ENCODE measurements at places on chromosomes 13 and 19. TPM values are rescaled to one million over a fixed set of nuclear protein-coding genes. Genes with fewer than 3 reads are reported as not detected.

The ICAM5 gene
- 0.04 TPM for polyA plus RNA-seq

DNA sequence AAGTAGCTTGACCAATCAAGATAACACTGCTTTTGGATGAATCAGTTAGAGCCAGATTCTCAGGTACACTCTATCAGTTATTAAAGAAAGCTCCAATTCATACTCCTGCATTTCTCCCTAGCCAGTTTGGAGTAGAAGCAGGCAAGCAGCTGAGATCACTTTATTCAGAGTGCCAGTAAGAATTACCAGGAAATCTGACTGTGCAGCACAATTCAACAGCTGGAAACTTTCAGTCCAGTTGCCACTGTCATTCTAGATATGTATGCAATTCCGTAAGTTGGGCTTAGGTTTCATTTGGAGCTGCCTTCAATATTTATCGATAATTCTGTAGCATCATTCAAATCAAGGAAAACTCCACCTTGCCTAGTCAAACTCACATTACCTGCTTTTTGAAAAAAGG, 2625.6 kb upstream of the PCDH20 start:
- no peak for DNase-seq

DNA sequence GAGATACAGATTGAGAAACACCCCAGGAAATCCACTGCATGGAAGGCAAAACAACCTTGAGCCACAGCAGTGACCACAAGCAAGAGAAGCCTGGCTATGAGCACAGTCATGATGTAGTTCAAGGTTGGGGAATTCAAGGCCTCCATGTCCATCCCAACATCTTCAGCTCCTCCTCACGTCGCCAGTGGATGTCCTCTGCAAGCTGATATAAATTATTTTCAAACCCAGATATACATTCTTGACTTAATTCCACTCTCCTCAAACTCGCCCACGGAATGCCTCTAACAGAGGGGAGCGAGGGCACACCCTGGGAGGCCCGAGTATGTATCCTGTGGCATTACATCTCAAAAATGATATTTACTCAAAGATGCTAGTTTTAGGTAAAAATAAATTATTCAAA, 105.5 kb downstream of the SHISA2 start:
- no peak for DNase-seq

- no peak for DNase-seq
These were observed 53.4 kb downstream of the MCF2L start for GRCh38 chr13:113022391-113022744.

The FBXO27 gene
- 0.77 TPM for polyA plus RNA-seq

The CYP2A7 gene
- not detected for polyA plus RNA-seq

- no peak for DNase-seq
These were observed 537.5 kb downstream of the DCT start for GRCh38 chr13:93942016-93942415.

DNA sequence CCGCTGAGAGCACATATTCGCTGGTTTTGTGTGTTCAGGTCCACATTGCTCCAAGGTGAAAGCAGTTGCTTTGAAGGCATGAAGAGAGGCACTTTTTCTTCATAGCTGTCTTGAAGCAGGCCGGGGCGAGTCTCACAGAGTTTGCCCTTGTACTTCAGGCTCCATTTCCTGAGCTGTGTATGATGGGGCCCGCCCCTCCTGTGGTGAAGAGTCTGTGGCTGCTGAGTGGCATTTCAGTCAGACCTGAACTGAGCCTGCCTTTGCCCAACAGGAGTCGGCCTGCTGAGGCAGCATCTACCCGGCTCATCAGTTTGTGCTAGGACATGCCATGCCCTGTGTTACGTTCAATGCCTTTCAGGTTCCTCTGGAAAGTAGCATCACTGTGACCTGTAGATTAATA, 44.4 kb upstream of the C1QTNF9 start:
- DNase-seq: no peak

The ATP4B gene
- not detected for polyA plus RNA-seq

- peak; percentile 37 for DNase-seq
These were observed 6.6 kb upstream of the CD79A start for GRCh38 chr19:41870401-41870873.

DNA sequence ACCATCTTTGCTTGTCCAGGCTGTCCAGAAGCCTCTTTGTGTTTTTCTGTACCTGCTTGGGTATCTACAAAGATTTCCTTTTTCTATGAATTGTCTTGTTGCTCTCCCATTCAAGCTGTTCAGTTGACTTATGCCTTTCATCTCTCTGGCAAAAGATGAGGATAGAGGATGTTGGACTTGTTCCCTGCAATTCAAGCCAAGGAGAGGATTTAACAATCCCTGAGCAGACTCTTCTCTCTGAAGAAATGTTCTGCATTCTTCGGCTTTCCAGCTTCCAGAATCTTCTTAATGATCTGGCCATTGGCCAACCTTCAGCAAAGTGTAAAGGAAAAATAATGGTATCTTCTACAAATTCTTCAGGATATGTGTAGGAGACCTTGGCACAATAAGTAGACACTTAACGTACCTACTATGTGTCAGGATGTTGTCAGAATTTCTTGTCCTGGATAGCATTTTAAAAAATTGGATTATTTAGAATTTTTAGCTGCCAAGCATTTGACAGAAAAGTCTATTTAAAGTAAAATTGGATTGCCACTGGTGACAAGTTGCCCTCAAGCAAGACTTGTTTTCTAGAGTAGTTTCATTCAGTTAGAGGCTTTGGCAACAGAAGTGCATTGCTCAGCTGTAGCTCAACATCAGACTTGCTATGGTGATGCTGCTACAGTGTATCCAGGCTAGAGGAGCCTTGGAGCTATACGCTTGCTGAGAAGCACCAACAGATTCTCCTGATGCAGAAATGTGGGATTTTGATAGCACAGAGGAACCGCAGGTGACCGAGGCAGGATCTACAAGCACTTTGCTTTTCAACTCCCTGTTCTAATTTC, 455.7 kb downstream of the SUCLA2 start:
- DNase-seq: no peak

All from psoas muscle (tissue), 8 donors.